Ovary (tissue), 10 donors: ENCODE measurements at places on chromosomes 11 and 22.
A peak's percentile ranks its signal among the peaks of the same experiment; 100 is the strongest.

DNA sequence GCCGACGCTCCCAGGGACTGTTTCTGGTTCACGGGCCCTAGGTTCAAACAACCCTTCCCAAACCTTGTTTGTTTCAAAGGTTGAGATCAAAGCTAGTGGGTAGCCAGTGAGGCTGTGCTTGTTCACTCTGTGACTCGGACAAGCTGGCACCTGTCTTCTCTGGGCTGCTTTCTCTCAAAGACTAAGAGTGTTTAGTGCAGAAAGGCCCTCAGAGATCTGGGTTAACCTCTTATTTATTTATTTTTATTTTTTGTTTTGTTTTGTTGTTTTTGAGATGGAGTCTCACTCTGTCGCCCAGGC is 13.0 kb upstream of the MALAT1 start:
- DNase-seq: no peak

- DNase-seq: no peak
Observed at GRCh38 chr22:49247194-49247924, 580.3 kb downstream of the BRD1 start.

DNA sequence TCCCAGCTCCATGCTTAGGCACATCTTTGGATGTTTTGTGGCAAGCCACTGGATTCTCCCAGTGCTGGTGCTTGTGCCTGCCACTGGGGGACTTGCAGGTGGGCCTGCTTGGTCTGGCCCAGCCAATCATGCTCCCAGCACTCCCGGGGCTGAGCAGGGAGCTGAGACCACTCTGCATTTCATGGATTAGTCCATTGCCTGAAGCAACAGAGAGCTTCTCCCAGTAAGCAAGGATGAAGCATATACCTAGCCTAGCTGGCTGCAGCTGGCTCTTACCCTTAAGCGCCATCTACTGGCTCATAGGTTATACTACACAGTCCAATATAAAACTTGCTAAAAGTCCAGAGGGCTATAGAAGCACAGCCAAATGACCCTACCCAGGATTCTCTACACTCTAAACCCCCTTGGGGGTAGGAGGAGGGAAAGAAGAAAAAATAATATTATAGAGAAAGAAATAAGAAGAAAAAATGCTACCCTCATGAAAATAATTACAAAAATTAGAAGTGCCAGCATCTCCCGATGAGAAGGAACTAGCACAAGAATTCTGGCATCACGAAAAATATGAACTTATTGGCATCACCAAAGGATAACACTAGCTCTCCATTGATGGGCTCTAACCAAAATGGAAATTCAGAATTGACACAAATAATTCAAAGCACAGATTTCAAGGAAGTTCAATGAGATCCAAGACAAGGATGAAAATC is 275.3 kb downstream of the C11orf87 start:
- DNase-seq: no peak

GRCh38 chr11:8784954-8785353 is 102.4 kb downstream of the RPL27A start:
- no peak for DNase-seq

DNA sequence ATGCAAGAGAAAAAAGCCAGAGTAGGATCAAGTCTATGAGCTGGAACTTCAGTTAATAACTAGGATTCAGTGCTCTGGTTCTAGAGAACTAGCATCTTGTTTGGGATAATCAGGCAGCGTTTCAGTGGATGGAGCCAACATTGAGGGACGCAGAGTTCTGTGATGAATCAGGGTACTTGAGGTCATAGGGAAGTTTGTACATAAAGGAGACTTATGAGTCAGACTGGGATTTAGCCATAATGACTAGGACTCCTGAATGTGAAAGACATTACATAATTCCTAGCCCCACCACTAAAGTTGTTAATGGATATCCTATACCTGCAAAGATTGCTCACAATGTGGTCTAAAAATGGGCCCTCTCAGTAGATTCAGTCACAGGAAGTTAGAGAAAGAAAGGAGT is 6.8 kb downstream of the SLN start:
- DNase-seq: no peak

DNA sequence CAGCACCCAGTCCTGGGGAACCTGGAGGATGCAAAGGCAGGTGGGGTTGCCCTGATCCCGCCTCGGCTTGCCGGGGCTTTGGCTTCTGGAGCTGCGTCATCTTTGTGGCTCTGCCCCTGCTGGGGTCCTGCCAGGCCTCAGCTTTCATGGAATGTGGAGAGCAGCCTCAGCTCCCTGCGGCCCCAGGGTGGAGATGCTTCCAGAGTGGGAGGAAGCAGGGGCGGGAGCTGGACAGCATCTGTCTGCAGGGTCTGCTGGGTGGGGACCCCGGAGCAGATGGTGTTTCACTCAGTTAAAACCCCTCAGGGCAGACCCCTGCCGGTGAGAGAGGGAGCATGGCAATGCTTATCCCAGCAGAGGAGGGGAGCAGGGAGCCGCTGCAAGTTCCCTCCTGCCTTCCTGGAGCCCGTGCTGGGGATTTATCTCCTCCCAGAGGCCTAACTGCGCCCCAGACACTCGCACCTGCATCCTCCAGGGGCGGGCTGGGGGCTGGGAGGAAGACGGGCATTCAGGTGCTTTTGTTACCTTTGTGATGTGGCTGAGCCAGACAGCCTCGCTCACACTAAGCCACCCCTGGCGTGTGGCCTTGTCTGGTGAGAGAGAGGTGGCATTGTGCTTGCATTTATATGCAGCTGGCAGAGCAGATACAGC is 15.7 kb downstream of the GRIK4 start:
- DNase-seq: peak; percentile 74

DNA sequence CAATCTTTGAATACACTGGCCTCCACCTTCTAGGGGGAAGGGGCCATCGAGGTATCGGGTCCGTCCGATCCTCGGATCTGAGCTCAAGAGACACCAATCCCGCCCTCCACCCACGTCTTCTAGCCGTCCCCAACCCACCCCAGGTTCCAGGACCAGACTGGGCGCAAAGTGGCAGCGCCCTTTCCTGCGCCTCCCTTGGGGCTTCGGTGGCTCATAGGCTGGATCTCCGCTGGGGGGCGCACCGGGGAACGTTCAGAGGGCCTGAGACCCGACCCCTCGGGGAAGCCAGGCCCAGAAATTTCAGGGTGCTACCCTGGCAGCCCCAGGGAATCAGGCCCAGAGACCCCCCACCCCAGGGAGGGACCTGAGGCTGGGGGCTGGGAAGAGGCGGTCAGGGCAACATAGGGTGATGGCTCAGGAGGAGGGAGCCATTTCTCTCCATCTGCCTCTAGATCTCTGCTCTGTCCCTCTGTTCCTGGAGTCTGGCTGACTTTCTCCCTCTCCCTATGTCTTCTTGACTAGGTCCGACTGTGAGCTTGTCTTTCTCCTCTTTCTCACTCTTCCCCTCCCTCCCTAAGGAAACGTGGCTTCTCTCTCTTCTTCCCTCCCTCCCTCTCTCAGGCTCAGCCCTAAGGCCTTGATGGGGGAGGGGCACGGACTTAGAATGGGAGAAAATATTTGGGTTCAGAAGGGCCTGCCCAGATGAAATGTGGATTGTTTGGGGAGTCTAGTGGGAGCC is 1.1 kb downstream of the CREB3L1 start:
- DNase-seq: peak; percentile 70

DNA sequence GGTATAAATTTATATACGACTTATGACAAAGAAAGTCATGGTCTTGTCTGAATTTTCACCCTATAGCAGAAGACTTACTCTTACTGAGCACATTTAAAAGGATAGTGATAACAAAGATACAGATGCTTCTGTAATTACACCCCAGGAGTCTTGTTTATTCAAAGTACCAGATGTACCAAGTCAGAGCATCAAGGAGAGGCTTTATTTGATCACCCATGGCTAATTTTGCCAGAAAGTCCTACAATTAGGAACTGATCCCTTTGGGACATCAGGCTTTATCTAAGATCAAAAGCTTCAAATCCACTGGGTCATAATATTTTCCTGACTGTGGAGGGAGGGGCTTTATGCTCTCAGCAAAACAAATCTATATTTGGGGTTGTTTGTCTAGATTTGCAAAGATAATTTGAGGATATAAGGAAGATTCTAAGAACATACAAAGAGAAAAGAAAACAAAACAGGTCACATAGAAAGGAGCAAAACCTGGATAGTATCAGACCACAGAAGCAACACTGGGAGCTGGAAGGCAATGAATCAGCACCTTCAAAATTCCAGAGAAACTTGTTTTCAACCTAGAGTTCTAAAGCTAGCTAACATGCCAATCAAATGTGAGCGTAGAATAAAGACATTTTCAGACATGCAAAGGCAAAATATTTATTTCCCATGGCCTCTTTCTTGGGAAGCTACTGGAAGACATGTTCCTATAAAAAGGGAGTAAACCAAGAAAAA is 124.8 kb upstream of the CSNK2A3 start:
- no peak for DNase-seq

- no peak for DNase-seq
Observed at GRCh38 chr11:60170566-60170965, 12.3 kb downstream of the MS4A6A start.

- DNase-seq: no peak
Observed at GRCh38 chr11:34667810-34668582, 47.1 kb downstream of the EHF start.

DNA sequence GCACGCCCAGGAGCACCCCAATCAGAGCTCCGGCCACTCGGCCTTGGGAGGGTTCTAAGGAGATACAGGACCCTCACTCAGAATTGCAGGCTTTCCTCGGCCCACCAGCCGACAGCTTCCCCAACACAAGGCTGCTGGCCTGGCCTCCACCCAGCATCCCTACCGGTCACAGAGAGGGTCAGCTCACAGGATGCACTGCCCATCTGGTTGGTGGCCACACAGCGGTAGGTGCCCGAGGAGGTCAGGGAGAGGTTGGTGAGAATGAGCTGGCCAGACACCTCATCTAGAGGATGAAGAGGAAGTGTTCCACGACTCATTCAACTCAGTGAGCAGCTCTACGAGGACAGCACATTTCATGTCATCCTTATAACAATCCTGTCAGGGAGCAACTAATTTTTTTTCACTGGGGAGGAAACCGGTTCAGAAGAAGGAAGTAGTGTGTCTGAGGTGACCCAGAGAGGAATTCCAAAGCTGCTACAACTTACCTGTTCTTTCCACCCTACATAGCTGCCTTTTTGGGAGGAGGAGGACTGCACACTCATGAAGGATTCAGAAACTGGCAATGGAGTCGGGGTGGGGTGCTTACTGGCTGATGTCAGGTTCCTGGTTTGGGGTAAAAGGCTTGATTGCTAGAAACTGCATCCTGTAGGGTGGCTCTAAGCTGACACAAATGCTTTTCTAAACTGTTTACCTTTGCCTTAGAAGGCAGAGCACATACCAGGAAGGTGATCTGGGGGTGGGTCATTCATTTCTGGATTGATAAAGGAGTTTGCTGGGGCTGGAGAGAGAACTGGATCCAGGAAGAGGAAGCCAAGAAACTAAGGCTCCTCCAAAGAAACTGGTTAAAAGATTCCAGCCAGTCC is 3.3 kb downstream of the VSIG2 start:
- no peak for DNase-seq

DNA sequence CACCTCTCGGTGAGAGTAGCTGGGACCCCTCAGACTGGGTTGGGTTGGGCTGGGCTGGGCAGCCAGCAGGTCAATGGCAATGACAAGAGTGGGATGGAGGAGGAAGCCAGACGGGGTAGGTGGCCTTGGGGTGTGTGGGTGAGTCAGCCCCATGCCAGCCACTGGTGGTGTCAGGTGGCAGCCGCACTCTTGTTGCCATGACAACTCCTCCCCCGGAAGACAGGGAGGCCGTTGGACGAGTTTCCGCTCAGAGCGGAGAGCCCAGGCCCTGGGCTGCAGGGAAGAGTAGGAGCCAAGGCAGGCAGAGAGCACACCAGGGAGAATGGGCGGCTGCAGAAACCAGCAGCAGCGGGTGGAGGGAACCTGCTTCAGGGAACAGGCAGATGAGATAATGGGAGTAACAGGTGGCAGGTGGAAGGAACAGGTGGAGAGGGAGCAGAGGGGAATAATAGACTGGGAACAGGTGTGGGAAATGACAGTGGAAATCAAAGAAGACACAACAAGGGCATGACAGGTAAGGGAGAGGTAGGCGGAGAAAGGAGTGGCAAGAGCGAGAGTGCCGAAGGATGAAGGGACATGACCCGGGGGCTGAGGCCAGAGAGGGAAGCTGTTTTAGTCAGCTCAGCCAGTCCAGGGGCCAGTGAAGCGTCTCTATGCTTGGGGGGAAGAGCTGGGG is 8.7 kb downstream of the SPTBN2 start:
- DNase-seq: no peak

GRCh38 chr22:32317524-32317923 is 40.1 kb upstream of the RFPL3 start:
- DNase-seq: no peak

GRCh38 chr22:41085842-41086241 is 6.5 kb upstream of the EP300 start:
- DNase-seq: no peak

- no peak for DNase-seq
Observed at GRCh38 chr11:93736129-93736528, 5.2 kb downstream of the TAF1D start.

DNA sequence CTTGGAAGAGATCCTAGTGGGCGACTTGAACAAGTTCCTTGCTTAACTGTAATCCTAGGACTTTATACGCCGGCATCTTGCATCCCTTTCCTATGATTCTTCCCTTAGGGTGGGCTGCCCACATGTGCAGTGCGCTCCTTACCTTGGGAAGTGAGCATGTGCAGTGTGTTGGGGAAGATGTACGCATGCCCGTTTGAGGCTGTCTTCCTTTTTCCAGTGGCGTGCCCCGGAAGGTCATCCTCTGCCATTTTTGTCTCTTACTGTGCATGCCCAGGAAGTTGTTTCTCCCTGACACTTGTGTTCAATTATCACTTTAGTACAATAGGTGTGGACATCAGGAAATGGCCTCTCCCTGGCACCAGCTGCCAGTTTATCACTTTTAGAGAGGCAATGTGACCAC is 936.5 kb downstream of the TBC1D22A start:
- DNase-seq: no peak

GRCh38 chr11:95268391-95268790 is 37.4 kb upstream of the SESN3 start:
- DNase-seq: no peak

- no peak for DNase-seq
Observed at GRCh38 chr22:30252411-30253204, 6.0 kb upstream of the LIF start.

DNA sequence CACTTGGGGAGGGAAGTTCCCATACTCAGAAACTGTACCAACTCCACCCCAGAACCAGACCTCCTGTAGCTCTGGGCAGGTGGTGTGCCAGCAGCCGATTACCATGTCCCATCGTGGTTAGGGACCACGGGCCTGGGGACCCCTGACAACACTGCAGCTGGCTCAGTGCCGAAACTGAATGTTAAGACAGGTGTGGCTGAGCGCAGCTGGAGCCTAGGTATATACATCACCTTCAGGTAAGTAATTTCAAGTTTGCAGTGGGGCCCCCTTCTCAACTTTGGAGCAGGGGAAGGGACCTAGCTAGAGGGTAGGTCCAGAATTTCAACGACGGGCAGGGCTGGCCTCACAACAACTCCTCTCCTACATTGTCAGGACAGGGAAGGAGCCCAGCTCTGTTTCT is 20.7 kb upstream of the PISD start:
- no peak for DNase-seq
